Esophagus squamous epithelium (tissue), 5 donors: ENCODE measurements at places on chromosomes 12 and 14. TPM values are rescaled to one million over a fixed set of nuclear protein-coding genes. Genes with fewer than 3 reads are reported as not detected.

UNC79 gene
- total RNA-seq = under 0.01 TPM

PMCH gene
- not detected for total RNA-seq

IL26 gene
- total RNA-seq = 0.38 TPM

SLC2A3 gene
- total RNA-seq = 9.9 TPM

LMO3 gene
- total RNA-seq = 0.15 TPM

TOMM20L gene
- not detected for total RNA-seq

PYGL gene
- 69.7 TPM for total RNA-seq

TAS2R43 gene
- 4.8 TPM for total RNA-seq

RD3L gene
- total RNA-seq = not detected

EMC9 gene
- total RNA-seq = 12.1 TPM

TBX3 gene
- 2.5 TPM for total RNA-seq

C3AR1 gene
- 1.2 TPM for total RNA-seq

PLBD1 gene
- total RNA-seq = 71.8 TPM

BMP4 gene
- total RNA-seq = 1.5 TPM

COL2A1 gene
- not detected for total RNA-seq

RNF212B gene
- not detected for total RNA-seq

KICS2 gene
- total RNA-seq = 10.0 TPM

CACNB3 gene
- 19.5 TPM for total RNA-seq

ANP32D gene
- not detected for total RNA-seq
